ENCODE measurements at places on chromosomes 2 and 18.

- DNase-seq: no peak
Measured at GRCh38 chr2:148860037-148860436, 15.0 kb upstream of the KIF5C start.

DNA sequence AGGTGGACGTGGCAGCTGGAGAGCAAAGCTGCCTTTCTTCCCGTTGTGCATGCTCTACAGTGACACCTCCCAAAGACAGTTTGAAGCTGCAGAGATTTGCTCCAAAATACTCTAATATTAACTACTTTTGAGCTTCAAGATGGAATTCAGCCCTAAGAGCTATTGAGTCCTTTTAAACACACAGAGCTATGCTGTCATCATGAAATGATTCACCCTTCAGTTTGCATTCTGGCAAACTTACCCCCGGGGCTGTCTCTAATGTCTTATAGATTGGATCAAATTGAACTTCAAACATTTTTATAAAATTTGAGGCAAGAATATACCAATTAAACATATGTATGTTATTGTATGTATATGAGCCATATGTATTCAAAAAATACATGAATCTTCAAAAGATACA, 110.7 kb upstream of the EFEMP1 start:
- no peak for DNase-seq

GRCh38 chr18:56873441-56874140, 222.4 kb downstream of the WDR7 start:
- DNase-seq: no peak

- no peak for DNase-seq
Measured at GRCh38 chr2:109213646-109214433, 84.8 kb downstream of the SH3RF3 start.

GRCh38 chr2:55500025-55500424, 19.5 kb upstream of the CFAP36 start:
- DNase-seq: no peak

DNA sequence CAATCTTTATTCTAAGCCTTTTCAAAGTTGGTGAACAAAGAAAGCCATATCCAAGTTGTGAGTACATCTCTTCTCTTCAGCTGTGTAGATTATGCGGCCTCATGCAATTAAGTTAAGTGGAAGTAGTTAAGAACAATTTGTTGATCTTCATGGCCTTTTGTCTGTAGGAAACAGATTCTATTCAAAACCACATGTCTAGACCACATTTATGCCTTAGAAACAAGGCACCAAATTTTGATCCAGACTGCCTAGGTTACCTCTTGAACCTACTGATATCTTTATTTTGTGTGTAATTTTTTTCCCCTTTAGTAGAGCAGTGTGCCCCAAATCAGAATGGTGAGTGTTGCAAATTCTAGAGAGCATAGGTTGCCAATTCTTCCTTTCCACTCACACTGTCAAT, 101.6 kb upstream of the CERS6 start:
- no peak for DNase-seq

GRCh38 chr2:36392571-36393255, 37.1 kb downstream of the CRIM1 start:
- no peak for DNase-seq

DNA sequence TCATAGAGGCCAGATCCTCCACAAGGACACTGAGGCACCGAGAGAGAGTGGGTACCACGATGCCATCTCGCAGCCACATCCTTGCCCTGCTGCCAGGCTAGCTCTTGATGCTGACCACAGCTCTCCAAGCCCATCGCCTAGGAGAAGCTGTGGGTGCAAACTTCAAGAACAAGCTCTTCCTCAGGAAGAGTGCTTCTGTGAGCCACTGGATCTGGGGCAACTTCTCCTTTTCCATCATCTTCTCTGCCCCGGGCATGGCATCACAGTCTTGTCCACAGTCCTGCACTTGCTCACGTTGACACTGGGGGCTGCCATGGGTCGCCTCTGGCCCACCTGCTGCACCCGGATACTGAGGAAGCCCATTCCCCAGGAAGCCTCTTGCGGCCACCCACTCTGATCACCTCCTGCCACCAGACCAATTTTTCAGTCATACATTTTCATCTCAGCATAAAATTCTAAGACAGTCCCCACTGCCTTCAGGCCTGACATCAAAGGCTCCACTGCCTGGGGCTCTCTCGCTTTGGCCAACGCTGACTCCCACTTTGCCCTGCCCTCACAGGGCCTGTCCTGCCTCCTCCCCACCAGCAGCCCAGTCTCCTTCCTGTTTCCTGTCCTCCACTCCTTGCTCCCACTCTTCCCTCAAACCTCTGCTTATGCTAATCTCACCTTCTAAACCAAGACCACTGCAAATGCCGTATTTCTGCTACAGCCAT, 243.9 kb downstream of the AFF3 start:
- no peak for DNase-seq

- no peak for DNase-seq
Measured at GRCh38 chr18:54871231-54871630, 43.0 kb downstream of the RAB27B start.

- no peak for DNase-seq
Measured at GRCh38 chr2:63590626-63591408, 2.1 kb downstream of the MDH1 start.

- DNase-seq: no peak
Measured at GRCh38 chr2:148658807-148659722, 14.5 kb downstream of the EPC2 start.

All from activated naive CD4-positive, alpha-beta T cell (primary cell).